Globus pallidus (tissue), 1 donor: ENCODE measurements at places on chromosomes 3 and 15.

DNA sequence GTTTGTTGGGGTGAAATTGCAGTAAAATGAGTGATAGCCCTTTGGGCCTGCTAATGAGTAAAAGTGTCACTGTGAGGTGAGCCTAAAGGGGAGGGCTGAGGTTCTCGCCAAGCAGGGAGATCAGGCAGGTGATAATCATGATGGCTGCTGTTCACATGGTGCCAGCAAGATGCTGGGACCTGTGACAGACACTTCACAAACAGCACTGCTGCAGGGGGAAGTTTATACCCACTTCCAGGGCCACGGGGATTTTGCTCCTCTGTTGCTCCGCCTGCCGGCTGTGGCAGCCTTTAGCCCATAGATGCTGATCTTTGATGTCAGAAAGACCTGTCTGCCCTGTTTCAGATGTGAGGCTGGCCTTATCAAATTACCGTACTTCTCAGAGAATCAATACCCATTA, 96.7 kb downstream of the SV2B start:
- DNase-seq, result no peak

DNA sequence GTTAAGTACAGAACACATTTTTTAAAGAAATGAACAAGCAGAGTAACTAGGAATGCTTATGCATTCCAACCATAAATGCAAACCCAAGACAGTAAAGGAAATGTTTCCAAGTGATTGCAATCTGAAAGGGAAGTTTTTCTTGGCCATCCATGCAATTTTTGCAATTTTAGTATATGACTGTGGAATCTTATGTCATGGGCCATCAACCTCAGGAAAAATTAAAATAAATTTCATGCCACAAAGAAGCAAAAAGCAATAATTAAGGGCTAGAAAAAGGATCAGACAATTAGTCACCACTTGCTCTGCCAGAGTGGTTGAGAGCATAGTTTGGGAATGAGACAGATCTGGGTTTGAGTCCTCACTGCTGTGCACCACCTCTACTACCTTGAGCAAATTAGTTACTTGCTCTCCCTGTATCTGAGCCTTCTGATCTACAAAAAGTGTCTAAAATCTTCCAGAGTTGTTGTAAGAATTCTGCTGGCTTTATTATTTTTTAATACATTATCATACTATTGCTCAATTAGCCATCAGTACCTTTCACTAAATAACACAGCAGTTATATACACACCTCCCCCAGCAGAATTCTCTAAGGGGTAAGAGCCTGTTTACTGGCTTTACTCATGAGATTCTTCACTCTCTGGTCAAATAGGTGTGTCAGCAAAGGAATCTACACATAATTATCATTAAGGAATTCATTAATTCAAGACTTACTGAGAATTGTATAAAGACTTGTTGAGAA, 49.7 kb upstream of the FBN1 start:
- no peak for DNase-seq

GRCh38 chr3:143358793-143359491, 239.4 kb downstream of the CHST2 start:
- no peak for DNase-seq

DNA sequence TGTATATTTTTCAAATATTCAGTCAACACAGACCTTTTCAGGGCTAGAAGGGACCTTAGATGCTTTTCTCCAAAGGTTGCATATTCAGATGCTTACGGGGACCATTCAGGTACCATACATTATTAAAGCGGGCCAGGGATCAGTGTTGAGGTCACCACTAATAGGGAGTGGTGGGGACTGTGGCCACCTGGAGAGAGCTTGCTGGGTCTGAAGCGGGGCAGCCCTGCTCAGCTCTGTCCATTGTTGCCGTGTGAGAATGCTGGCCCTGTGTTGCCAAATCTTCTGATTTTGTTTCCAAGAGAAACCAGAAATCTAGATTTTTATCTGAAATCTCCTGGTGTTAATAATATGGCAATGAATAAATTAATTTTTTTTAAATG, 23.7 kb downstream of the ABHD2 start:
- no peak for DNase-seq
